ENCODE measurements at places on chromosomes 13 and 19.

- no peak for DNase-seq
Observed at GRCh38 chr13:106595625-106596024, 27.7 kb upstream of the ARGLU1 start.

DNA sequence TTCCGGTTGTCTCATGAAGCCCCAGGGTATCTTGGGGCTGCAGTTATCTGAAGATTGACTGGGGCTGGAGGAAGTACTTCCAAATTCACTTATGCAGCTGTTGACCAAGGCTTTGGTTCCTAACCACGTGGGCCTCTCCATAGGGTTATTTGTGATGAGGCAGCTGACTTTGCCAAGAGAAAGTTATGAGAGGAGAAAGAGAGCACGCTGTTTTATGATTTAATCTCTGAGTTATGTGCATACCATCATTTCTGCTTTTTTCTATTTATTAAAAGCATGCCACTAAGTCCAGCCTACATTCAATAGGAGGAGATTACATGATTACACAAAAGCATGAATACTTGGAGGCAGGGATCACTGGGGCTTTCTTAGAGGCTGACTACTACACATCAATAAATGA is 215.5 kb downstream of the NHLRC3 start:
- no peak for DNase-seq

GRCh38 chr19:34969721-34970120 is 5.7 kb upstream of the ZNF792 start:
- no peak for DNase-seq

DNA sequence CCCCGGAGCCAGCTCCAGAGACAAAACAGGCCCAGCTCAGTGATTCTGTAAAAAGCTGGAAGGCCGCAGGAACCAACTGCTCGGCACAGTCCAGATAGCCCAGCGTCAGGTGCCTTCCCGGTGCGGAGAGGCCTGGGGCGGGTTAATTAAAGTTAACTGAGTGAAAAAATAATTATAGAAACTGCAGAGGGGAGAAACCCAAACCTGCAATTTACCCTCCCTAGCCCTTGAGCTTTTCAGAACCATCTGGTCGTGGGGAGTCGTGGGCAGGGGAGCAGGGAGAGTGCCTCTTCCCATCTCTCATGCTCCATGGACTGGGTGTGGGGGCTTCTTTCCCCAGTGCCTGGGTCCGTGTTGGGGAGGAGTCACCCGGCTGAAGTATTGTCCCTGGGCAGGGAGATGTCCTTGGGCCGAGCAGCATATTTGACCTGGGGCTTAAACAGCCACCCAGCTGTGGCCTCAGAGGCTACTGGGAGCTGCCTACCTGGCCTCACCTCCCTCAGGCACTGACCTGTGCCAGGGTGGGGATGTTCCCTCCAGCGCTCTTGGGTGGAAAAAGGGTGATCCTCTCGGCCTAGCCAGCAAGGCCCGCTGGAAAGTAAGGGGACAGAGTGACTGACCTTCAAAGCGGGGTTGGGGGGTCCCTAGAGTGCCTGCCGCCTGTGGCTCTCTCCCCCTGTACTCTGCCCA is 65.9 kb downstream of the CHST8 start:
- no peak for DNase-seq

GRCh38 chr13:39967199-39967959 is 311.9 kb downstream of the COG6 start:
- no peak for DNase-seq
